Natural killer cell treated with Interleukin-12 subunit alpha and Interleukin-12 subunit beta and Interleukin-15 and Interleukin-18, amount 100 ng/mL, for 72 hours (primary cell): ENCODE measurements at places on chromosomes 12 and 14.

- no peak for DNase-seq
Observed at GRCh38 chr12:80670214-80670613, 37.2 kb upstream of the MYF6 start.

DNA sequence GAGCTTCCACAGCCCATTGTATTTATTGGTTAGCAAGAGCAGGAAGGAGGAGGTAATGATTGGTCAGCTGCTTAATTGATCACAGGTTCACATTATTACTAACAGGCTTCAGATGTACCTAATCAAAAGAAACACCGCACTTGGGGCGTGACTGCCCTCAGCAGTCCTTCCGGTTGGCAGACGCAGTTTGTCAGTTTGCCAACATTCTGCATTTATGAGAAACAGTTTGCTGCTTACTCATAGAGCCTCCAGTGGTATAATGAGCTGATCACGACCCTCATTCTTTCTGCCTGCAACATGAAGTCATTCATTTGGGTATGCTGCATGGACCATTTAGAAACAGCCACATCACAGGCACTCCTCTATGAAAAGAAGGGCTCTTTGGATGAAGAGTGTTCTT lies 42.5 kb upstream of the PPM1H start:
- DNase-seq: no peak

DNA sequence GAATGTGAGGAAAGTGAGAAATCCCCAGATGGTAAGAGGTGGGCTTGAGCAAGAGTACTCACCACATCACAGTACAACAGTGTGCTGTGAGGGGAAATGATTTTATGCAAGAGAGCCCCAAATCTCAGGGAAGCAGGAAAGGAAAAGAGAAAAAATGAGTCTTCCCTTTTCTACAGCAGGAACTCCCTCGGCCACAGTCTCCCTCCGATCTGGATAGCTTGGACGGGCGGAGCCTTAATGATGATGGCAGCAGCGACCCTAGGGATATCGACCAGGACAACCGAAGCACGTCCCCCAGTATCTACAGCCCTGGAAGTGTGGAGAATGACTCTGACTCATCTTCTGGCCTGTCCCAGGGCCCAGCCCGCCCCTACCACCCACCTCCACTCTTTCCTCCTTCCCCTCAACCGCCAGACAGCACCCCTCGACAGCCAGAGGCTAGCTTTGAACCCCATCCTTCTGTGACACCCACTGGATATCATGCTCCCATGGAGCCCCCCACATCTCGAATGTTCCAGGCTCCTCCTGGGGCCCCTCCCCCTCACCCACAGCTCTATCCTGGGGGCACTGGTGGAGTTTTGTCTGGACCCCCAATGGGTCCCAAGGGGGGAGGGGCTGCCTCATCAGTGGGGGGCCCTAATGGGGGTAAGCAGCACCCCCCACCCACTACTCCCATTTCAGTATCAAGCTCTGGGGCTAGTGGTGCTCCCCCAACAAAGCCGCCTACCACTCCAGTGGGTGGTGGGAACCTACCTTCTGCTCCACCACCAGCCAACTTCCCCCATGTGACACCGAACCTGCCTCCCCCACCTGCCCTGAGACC lies 7.8 kb downstream of the ATN1 start:
- DNase-seq: no peak

DNA sequence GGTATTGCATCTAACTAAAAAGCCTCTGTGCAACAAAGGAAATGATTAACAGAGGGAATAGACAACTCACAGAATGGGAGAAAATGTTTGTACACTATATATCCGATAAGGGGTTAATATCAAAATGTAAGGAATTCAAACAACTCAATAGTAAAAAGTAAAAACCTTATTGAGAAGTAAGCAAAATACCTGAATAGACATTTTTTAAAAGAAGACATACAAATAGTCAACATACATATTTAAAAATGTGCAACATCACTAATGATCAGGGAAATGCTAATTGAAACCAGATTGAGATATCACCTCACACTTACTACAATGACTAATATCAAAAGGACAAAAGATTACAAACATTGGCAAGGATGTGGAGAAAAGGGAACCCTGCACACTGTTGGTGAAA lies 31.9 kb upstream of the LGR5 start:
- no peak for DNase-seq

DNA sequence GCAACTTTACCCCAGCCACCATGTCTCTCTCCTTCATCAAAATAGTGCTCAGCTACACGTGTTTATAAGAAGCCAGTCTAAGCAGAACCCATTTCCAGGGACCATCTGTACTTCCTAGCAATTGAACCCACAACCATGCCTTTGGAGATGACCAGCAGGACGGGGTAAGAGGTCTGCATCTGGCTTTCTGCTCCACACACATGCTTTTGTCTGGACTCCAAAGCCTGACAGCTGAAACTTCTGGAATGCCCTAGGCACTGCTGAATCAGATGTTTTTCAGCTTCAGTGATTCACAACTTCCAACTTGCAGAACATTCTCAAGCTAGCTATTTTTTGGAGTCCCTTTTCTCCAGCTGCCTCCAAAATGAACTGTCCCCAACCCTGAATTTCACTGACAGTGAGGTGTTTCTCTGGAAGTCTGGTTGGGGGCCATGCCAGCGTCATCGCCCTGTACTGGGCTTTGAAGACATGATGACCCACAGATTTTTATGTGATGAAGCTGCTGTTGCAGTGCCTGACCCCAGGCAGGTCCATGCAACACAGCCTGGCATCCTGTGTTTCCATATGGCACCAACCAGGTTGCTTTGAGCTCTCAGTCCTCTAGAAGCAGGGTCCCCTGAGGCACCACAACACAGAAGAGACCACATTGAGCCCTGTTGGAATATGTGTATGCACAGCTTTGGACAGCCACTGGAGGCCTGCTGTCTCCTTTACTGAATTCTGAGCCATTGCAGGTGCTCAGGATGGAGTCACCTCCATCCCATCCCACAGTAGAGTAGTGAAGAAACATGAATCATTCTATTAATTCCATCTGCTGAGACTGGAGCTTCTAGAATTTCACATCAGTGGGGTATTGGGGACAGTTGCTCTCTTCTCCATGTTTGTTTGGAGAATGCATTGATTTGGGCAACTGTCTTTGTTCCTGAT lies 80.2 kb downstream of the NUAK1 start:
- DNase-seq: no peak

DNA sequence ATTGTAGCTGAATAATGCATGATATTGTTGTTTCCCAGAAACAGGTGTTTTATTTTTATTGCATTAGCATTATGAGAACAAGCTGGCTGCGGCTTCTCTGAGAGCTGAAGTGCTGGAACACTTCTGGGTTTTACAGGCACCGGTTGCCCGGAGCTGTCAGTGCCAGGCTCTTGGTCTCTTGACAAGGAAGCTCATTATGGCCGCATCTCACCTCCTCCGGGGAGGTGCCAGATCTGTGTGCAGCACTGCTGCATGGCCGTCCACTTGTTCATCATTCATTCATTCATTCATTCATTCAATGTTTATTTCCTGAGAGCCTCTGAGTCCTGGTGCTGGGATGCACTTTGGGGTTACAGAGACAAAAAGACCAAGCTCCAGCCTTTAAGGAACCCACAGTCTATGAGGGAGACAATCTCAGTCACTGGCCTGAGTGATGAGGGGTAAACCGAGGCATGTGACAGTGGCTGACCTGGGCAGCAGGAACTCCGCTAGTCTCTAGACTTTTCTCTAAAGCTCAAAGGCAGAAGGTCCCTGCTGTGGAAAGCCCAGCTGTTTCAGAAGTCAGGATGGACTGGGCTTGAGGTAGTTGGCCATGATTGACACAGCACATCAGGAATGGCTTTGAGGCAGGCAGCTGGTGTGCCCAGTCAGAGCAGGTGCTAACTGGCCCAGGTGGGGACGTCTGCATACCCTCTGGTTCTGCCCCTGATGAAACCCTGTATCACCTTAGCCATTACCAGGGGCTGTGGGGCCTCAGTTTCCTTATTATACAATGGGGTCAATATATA lies 181.0 kb downstream of the ADGRD1 start:
- DNase-seq: no peak

GRCh38 chr14:50935126-50936015 lies 8.9 kb downstream of the PYGL start:
- DNase-seq: no peak

- DNase-seq: no peak
Observed at GRCh38 chr12:59085690-59086089, 165.4 kb upstream of the LRIG3 start.

- no peak for DNase-seq
Observed at GRCh38 chr14:94775091-94775870, 5.4 kb upstream of the GSC start.

DNA sequence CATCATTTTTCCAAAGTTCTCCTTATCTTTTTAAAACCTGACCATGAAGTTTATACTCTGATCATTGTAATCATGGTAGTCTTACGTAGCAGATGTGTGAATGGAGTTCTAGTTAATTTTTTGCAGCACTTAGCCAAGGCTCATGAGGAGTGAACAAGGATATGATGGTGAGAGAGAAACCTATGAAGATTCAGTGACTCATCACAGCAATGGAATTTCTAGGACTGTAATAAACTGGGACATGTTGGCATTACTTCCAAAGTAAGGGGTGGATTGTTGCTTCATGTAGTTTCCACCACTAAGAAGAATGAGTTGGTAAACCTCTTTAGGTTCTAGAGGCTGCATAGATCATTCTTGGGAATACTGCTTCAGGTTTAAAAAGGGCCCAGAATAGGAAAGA lies 102.7 kb downstream of the LRRIQ1 start:
- DNase-seq: no peak
